ENCODE measurements at places on chromosomes 2 and 18.
A peak's percentile ranks its signal among the peaks of the same experiment; 100 is the strongest.

- DNase-seq = no peak
Observed at GRCh38 chr2:9112079-9112721, 94.4 kb upstream of the ASAP2 start.

- DNase-seq = no peak
Observed at GRCh38 chr2:232320443-232320803, 58.1 kb upstream of the ALPP start.

GRCh38 chr2:207729465-207729998, 18.1 kb downstream of the CCNYL1 start:
- no peak for DNase-seq

- no peak for DNase-seq
Observed at GRCh38 chr2:158718851-158719250, 76.3 kb upstream of the DAPL1 start.

GRCh38 chr2:172513935-172514586, 41.8 kb upstream of the PDK1 start:
- no peak for DNase-seq

GRCh38 chr2:234768608-234769196, 183.1 kb upstream of the SH3BP4 start:
- DNase-seq = no peak

DNA sequence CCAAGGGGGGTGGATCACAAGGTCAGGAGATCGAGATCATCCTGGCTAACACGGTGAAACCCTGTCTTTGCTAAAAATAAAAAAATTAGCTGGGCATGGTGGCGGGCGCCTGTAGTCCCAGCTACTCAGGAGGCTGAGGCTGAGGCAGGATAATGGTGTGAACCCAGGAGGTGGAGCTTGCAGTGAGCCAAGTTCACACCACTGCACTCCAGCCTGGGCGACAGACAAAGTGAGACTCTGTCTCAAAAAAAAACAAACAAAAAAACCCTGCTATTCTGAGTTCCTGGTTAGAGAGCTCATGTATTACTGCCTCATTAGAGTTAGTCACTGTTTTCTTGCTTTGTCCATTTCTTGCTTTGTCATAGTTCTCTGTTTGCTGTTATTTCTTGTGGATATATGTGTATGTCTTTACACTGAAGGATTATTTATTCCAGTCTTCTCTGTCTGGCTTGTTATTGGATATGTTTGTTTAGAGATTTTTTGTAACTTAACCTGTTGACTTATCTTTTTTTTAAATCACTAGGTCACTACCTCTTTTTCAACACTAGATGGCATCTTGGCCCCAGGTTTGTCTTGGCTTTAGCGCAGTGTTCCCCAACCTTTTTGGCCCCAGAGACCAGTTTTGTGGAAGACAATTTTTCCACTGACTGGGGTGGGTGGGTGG, 17.0 kb downstream of the TTLL4 start:
- DNase-seq = no peak

DNA sequence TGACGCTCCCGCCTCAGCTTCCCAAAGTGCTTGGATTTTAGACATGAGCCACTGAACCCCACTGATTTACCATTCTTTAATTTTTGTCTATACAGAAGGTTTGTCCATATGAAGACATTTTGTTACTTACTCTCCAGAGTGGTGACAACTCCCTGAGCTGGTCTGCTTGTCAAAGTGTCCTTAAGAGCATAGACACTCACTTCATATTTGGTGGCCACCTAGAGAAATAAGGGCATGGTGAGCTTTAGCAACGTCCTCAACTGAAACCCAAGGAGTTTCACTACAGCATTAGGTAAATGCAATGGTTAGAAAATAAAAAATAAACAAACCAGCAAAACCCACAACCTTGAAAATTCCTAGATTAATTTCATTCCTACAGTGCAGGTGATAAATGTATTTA, 57.8 kb downstream of the FN1 start:
- DNase-seq = no peak

DNA sequence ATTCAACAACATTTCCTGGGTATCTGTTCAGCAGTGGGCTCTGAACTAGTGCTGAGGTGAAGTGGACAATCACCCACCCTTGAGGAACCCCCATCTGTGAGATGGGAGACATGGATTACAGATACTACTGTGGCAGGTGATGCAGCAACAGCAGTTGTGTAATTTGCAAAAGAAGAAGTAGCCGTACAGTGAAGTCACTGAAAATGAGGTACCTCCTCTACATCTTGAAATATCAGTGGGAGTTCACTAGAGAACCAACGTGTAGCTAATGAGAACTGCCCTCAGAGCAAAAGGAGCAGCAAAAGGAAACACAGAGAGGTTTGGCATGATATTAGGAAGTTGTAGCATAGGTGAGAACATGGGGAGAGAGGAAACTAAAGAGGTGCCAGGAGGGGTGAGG, 41.3 kb downstream of the VSNL1 start:
- no peak for DNase-seq

GRCh38 chr18:25134861-25135260, 217.1 kb downstream of the ZNF521 start:
- no peak for DNase-seq

DNA sequence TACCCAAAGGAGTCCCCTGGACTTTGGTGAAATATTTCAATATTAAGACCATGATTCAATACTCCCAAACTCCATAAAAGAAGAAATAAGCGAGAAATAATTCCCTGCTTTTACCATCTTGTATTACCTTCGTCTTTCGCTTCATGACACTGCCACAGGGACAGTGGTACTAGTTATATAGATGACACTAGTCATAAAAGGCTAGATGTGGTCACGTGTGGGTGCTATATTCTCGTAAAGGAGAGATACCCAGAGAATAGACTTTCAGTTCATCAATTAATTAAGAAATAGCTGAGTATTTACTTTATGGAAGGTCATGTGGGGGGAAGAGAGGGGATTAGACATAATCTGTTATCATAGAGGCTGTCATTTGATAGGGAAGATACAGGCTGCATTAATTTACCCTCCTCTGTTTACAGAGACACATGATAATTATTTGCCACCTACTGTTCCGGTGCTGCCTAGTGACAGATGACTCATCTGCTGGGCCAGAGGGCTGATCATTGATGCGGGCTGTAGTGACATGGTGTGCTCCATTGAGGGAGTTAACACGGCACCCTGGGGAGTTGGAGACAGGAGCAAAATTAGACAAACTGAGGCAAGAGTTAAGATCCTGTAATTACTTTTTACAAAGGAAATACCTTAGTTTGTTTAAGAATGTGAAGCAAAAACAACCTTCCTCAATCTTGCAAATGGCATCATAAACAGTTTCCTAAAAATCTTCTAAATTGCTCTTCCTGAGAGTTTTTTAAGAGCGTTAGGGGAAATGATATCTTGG, 78.2 kb upstream of the ITGB6 start:
- no peak for DNase-seq

DNA sequence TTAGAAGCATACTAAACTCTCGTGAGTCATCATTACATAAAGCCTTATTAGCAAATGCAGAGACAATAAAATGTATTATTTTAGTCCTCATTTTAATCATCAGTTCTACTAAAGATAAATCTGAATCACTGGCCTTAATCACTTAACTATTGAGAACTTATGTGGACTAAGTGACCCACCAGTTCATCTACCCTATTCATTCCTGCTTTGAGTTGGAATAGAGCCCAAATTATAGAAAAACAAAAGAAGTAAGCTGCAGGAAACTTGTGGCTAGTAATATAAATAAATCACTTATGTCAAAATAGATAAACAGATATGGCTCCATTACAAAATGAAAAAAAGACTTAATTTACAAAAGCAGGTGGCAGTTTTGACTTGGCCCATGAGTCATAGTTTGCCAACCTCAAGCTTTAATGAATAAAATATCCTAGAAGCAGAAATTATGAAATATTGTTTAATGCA, 851.8 kb upstream of the CRIM1 start:
- DNase-seq = no peak

GRCh38 chr18:40577981-40578365, 1377.1 kb upstream of the PIK3C3 start:
- no peak for DNase-seq

DNA sequence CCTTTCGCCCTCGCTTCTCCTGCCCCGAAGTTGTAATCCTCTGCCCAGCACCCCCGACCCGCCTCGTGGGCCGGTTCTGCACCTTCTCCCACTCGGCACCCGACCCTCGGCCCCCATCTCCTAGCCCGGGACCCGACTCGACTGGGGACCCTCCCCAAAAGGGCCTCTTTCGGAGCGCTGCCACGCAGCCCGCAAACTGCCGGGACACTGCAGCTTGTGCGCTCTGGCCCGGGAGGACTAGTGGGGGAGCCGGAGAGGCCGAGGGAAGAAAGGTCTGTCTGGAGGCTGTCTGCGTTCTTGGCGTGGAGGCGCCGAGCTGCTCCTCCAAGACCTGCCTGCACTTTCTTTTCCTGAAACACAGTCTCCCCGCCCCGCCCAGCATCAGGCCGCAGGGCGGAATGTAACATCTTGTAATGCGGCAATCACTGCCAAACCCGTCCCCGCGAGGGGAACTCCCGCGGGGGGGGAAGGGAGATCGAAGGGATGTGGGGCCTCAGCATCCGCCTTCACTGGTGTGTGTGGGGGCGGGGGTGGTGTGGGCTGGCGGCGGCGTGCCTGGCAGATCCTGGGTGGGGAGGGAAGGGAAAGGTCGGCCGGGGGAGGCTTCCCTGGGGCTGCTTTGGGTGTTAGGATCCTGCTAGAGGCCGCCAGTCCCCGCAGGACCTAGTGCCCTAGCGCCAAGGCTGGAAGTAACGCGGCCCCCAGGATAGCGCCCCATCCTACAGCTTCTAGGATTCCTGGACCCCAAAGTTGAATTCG, 7.4 kb downstream of the DLX2 start:
- DNase-seq = peak; percentile 75

GRCh38 chr2:36246320-36246990, 109.1 kb upstream of the CRIM1 start:
- no peak for DNase-seq
